ENCODE measurements at places on chromosomes 12 and 14.

- DNase-seq = no peak
Measured at GRCh38 chr12:79127271-79127751, 262.7 kb downstream of the SYT1 start.

- no peak for DNase-seq
Measured at GRCh38 chr14:64340560-64341196, 46.5 kb upstream of the ESR2 start.

DNA sequence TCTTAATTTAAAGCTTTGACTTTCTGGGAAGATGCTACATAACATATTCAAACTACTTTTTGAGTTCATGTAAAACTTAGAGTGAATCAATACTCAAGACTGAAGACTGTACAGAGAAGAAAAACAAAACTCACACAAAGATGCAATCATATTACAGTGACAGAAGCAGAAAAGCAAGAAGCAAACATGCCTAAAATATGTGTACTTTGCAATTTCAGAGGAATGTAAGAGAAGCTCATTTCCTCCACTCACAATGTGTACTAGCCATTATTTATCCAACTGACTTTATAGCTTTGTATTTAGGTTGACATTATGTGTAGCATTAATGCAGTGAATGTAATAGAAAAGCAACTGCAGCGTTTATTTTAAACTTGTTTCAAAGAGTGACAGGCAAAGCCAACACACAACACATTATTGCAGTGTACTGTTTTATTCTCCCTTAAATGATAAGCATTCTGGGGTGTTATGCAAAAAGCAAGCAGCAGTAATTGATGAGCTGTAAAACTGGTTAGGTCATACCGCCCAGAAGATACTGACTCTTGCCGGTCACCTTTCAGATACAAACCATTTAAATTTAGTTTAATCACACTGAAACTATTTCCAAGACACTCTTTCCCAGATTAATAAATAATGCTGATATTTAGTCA, 88.2 kb upstream of the PAWR start:
- DNase-seq = no peak

DNA sequence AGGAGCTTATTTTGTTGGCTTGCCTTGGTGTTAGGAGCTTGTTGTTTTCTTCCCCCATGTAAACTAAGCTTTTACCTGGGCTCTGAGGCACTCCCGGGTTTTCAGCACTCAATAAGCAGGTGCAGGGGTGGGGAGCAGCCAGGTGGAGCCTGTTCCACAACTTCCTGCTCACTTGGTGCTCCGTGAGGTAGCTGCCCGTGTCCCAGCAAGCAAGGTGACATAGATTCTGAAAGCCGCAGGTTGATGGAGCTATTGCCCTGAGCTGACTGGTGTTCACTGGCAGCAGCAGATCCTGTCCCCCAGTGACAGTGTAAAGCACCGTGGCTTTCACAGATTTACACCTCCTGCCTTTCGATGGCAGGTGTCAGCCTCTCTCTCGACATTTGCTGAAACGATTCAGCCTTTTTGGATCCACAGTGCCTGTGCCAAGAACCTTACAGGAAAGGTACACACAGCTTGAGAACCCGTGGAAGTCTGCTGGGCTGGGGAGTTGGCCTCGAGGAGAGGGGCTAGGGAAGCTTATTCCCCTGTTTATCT, 295.7 kb upstream of the FKBP4 start:
- DNase-seq = no peak

GRCh38 chr14:74947353-74948227, 7.8 kb downstream of the PGF start:
- DNase-seq = no peak

GRCh38 chr12:122850695-122851350, 15.6 kb downstream of the HIP1R start:
- no peak for DNase-seq

DNA sequence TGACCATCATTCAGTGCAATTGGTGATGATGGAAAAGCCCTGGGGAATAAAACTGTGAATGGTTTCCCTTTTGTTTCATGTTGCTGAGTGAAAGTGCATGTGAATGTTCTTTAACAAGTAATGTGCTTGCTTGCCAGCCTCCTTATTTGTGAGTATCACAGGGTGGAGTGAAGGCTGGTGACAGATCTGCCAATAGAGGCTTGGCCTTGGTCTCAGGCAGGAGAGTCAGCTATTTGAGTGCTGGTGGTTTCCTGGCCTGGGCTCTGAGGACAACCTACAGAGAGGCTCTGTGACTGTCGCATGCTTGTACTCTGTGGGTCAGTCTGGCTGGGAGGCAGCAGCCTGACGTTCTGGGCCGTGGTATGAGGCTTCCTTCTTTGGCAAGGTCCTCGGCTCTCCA, 20.7 kb downstream of the KRT85 start:
- DNase-seq = no peak

DNA sequence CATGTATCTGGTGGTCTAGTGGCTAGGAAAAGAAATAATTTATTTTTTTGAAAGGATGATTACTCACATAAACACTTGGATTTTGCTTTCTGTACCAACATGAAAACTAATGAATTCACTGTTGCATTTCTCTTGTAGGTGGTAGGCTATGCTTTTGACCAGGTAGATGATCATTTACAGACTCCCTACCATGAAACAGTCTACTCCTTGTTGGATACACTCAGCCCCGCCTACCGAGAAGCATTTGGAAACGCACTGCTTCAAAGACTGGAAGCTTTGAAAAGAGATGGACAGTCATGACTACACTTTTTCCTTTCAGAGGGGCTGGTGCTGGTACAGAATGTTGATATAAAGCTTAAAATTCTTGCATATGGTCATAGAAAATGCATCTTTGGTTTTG, 6.5 kb upstream of the AK7 start:
- DNase-seq = no peak

GRCh38 chr12:94122591-94122990, 25.8 kb upstream of the PLXNC1 start:
- no peak for DNase-seq

DNA sequence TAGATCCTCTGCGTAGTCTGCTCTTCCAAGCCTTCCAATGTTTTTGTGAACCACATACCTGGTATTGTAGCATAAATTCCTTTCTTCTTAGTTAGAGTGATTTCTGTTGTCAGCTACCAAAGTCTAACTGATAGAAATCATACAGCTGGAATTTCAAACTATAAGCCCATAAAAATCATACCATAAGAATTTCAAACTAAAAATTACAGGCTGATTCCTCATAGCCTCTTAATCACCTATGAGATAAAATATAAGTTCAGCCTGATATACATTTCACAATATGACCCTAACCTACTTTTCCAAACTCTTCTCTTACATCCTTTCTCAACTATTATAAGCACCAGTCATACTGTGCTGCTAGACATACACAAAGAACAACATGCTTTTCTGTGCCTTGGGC, 64.8 kb downstream of the PTHLH start:
- no peak for DNase-seq

- no peak for DNase-seq
Measured at GRCh38 chr12:122537021-122537420, 10.0 kb downstream of the KNTC1 start.

DNA sequence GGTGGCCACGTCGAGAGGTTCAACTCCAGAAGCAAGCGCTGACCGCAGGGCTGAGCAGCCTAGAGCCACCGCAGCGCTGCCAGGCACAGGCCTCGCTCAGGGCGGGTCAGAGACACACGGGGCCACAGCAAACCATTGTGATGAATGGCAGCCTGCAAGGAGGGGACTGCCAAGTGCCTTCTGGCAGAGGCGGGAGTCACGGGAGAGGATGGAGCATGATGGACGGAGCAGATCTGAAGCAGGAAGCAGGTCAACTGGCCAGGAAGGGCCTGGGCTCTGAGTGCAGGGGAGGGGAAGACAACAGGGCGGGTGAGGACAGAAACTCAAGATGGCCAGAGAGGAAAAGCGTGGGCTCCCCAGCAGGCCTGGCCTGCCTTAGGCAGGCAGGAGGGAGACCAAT, 49.8 kb downstream of the CDC42BPB start:
- DNase-seq = no peak

- no peak for DNase-seq
Measured at GRCh38 chr14:34063470-34064164, 112.7 kb upstream of the EGLN3 start.

DNA sequence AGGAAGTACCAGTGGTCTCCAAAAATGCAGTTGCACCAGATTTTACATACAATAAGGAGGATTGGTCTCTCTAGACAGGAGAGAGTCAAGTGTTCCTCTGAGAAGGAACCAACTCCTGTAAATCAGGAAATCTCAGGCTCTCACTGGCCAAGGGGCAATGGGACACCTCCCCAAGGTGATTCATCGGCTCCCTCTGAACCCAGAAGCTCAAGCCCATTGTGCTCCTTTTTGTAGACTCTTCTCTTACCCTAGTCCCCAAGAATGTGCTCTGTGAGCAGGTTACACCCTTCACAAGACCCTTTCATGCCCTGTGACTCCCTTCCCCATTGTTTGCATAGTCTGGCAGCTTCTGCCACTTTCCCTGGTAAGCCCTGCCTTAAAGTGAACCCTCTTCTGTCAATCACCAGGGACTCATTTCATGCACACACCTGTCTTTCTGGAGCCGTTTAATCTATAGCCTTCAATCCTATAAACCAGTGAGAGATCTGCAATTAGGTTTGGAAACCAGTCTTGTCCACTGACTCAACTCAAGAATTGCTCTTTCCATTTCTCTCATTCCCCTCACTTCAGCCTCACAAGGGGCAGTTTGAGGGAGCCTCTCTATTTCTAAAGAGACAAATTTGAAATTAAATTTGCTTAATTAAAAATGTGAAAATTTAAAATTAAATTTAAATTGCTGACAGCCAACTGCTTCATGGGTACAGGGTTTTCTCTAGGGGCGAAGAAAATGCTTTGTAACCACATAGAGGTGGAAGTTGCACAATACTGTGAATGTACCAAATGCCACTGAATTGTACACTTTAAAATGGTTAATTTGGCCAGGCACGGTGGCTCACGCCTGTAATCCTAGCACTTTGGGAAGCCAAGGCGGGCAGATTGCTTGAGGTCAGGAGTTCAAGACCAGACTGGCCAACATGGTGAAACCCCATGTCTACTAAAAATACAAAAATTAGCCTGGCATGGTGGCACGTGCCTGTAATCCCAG, 38.3 kb upstream of the LTA4H start:
- no peak for DNase-seq

DNA sequence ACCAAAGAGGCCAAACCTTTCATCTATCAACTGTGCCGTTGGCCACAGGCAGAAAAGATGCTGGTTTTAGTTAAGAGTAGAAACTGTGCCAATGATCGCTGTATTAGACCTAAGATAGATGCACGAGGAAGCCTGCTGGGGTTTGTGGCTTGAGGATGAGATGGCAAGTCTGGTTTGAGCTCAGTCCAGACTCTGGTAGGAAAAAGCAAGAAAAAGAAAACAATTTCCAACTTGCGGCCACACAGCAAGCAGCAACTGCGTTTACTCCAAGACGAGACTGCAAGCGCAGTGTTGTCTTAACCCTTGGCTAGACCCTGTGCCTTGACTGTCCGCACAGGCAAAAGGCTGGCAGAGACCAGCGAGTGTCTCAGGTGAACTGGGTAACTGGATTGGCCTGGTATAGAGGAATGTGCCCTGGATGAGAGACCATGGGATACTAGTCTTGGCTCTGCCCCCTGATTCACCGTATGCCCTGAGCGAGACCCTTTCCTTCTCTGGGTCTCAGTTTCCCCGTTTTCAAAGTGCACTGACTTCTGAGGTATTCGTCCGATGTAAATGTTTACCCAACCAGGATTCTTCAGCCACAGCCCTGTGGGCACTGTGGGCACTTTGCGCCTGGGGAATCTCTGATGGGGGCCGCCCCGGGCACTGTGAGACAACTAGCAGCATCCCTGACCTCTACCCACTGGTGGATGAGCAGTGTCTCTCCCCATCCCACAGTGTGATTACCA, 113.4 kb downstream of the DICER1 start:
- DNase-seq = no peak
